ENCODE measurements at places on chromosomes 2 and 18.

GRCh38 chr2:47237375-47238334, 82.5 kb upstream of the STPG4 start:
- DNase-seq = peak; percentile 57

GRCh38 chr18:44774191-44774590, 93.5 kb downstream of the SETBP1 start:
- DNase-seq = no peak

DNA sequence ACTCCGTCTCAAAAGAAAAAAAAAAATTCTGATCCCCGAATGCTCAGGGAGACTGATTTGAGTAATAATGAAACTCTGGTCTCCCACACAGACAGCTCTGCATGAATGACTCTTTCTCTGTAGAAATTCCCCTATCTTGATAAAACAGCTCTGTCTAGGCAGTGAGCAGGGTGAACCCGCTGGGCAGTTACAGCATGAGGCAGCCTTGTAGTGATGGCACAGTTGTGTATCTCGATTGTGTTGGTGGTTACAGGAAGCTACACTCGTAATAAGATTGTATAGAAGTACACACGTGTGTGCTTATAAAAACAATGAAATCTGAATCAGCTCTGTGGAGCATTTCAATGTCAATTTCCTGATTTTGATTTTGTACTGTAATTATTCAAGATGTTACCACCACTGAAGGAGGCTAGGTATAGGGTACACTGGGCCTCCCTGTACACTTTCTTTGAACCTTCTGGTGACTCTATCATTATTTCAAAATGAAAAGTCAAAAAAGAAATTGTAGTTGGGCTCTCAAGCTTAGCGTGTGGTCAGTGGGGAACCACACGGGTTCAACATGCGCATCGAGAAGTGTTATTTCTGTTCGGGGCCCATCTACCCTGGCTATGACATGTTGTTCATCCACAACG, 34.9 kb upstream of the ATP8B1 start:
- no peak for DNase-seq

DNA sequence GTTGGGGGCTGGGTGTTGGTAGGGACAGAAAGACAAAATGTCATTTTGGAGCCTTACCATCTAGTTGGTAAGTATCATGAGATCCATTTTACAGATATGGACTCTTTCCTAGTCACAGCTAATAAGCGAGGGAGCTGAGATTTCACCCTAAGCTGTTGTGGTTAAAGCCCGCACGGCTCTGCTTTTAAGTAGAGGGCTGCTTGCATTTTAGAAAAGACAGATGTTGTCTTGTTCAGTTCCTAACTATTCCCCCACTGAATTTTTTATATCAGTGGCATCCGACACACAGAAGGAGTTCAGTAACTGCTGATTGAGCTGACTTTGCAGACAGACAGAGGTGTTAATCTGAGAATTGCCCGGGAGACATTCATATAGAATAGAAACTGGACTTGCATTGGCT, 3.7 kb downstream of the QPCT start:
- no peak for DNase-seq

DNA sequence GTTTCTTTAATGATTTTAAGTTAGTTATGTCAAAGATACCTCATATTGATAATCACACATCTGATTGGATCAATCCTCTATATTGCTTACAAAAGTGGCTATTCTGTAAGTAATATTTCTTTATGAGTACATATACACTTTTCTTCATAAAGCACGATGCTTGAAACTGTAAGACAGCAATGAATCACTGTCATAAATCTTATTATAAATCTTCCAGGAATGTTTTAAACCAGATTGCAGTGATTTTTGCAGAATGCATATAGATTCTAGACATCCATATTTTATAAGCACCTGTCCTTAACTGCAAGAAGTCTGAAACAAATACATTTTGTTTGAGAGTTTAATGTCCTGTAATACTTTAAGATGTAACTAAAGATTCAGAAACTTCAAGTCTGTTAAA, 367.0 kb upstream of the FANCL start:
- no peak for DNase-seq

GRCh38 chr2:127455566-127456493, 37.6 kb downstream of the PROC start:
- no peak for DNase-seq

GRCh38 chr18:11762429-11762828, 73.4 kb downstream of the GNAL start:
- no peak for DNase-seq
